DND-41 (cell line): ENCODE measurements at places on chromosomes 13 and 19.

DNA sequence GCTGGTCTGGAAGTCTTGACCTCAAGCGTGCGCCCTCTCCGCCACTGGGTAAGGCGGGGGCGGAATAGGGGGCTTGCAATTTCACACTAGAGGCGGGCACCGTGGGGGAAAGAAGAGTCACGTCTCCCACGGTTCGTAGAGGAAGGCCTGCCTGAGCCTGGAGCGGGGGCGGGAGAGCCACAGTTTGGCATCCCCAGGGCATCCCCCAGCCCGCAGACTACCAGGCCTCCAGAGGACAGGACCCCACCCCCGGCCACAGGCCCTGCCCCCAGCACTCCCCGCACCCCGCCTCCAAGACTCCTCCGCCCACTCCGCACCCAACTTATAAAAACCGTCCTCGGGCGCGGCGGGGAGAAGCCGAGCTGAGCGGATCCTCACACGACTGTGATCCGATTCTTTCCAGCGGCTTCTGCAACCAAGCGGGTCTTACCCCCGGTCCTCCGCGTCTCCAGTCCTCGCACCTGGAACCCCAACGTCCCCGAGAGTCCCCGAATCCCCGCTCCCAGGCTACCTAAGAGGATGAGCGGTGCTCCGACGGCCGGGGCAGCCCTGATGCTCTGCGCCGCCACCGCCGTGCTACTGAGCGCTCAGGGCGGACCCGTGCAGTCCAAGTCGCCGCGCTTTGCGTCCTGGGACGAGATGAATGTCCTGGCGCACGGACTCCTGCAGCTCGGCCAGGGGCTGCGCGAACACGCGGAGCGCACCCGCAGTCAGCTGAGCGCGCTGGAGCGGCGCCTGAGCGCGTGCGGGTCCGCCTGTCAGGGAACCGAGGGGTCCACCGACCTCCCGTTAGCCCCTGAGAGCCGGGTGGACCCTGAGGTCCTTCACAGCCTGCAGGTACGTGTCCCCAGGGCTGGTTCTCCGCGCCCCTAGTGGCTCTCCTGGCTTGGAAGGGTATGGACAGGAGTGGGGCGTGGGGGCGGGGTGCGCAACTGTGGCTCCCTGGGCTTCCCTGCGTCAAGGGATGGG lies at the start of gene ANGPTL4:
TSS of gene ANGPTL4 (plus strand) at position 353 of the 969 bp plus-strand sequence. CDS start at position 520, 167 bp downstream.
- DNase-seq: no peak

- no peak for DNase-seq
Observed at GRCh38 chr19:48194041-48194843, 23.8 kb downstream of the ZSWIM9 start.

- DNase-seq: peak; percentile 2
Observed at GRCh38 chr19:39951686-39952085, 17.3 kb upstream of the FCGBP start.

DNA sequence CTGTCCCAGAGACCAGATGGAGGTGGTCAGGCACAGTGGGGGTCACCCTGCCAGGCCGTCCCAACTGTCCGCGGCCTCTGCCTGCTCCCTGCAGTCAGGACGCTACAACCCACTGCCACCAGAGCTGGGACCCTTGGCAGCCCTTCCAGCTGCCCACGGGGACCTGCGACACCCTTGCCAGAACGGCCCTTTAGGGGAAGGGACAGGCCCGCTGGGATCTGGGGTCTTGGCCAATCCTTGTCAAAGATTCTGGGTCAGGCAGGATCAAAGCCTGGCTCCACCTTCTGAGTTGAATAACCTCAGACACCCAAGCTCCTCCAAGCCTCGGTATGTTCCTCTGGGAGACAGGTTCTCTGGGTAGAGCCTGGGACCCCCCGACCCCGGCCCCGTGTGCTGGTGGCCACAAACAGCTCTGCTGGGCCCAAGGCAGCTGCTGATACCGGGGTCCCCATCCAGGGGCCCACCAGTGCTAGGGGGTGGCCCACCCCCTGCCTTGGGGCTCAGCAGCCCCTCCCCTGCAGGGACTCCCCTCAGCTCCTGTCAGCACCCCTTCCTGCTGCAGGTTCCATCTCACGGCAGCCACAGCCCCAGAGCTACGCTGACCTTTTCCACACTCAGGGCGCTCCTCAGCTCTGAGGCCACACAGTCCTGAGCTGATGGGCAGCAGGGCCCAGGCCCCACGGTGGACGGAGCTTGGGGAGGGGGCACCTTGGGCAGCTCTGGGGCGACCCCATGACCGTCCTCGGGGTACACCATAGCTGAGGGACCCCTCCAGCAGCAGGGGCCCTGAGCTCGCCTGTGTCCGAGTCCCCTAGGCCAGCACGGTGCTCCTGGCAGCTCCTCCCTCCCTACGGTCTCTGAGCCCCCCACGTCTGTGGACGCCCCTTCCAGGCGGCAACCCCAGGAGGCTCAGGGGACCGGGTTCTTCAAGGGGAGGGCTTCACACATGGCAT lies 18.4 kb downstream of the SBNO2 start:
- DNase-seq: no peak

- no peak for DNase-seq
Observed at GRCh38 chr13:30480292-30480950, 14.7 kb upstream of the HMGB1 start.

GRCh38 chr19:43445426-43445825 lies 20.0 kb downstream of the LYPD3 start:
- DNase-seq: no peak

DNA sequence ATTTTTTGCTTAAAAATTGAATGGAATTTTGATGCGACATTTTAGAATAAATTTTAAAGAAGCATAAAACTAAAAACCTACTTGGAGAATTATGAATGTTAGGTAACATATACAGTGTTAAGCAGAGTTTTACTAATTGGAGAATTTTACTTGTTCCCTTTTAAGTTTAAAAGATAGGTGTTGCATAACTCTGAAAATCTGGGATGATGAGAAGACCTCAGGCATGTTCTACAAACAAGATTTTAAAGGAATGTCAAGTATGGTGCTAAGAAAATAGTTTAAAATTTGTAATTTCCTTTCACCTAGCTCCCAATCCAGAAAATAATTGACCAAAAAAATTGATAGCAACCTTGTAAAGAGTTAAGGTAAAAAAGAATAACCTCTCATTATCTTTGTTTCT lies 135.8 kb downstream of the RFC3 start:
- no peak for DNase-seq

DNA sequence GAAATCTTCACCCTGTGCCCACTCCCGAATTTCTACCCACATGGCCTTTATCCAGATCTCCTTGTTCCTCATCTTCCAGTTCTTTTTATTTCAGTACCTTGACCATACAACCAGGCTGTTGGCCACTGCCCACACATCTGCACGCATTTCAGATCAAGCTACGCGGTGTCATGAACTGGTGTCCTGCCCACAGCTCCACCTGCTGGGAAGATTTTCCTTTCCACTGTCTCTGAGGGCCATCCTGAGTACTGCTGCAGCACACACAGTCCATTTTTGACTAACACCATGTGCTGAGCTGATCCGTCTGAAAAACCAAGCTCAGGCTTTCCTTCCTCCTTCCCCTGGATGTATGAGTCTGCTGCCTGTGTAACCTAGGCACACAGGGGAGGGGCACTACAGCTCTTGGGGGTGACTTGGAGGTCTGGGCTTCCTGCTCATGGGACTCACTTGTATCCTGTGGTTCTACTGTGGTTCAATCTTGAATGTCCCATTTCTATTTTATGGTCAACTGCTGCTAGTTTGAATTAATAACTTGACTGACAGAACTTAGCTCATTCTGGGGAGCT lies 71.9 kb downstream of the WASF3 start:
- no peak for DNase-seq

- no peak for DNase-seq
Observed at GRCh38 chr19:53519446-53519845, 18.5 kb upstream of the ZNF331 start.
